ENCODE measurements at places on chromosomes 7 and 10.
A peak's percentile ranks its signal among the peaks of the same experiment; 100 is the strongest.

GRCh38 chr7:28882869-28883470, 75.2 kb downstream of the TRIL start:
- DNase-seq, result no peak

DNA sequence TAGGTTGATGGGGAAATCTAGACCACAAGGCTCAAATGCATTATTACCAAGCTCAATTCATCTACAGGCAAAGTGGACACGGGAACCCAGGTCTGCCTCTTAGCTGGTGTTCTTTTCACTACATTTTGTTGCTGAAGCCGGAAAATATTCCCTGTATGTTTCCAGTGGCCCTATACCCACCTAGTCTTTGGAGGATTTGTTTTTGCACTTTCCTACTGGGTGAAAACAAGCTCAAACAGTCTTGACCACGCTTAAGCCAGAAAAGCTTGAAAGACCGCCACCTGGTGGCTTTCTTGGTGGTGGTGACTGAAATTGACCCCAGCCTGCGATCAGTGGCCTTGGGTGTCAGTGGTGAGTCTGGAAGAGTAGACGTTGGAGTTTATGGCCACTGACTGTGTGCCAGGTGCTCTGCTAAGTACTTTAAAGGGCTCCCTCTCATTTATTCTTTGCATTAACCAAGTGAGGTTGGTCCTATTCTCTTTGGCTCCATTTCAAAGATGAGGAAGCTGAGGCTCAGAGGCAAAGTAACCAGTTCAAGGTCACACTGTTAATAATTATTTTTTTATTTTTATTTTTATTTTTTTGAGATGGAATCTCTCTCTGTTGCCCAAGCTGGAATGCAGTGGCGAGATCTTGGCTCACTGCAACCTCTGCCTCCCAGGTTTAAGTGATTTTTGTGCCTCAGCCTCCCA, 11.1 kb upstream of the CRTAC1 start:
- DNase-seq, result peak; percentile 72

- no peak for DNase-seq
These were observed 1123.5 kb upstream of the AUTS2 start for GRCh38 chr7:68474661-68475216.

DNA sequence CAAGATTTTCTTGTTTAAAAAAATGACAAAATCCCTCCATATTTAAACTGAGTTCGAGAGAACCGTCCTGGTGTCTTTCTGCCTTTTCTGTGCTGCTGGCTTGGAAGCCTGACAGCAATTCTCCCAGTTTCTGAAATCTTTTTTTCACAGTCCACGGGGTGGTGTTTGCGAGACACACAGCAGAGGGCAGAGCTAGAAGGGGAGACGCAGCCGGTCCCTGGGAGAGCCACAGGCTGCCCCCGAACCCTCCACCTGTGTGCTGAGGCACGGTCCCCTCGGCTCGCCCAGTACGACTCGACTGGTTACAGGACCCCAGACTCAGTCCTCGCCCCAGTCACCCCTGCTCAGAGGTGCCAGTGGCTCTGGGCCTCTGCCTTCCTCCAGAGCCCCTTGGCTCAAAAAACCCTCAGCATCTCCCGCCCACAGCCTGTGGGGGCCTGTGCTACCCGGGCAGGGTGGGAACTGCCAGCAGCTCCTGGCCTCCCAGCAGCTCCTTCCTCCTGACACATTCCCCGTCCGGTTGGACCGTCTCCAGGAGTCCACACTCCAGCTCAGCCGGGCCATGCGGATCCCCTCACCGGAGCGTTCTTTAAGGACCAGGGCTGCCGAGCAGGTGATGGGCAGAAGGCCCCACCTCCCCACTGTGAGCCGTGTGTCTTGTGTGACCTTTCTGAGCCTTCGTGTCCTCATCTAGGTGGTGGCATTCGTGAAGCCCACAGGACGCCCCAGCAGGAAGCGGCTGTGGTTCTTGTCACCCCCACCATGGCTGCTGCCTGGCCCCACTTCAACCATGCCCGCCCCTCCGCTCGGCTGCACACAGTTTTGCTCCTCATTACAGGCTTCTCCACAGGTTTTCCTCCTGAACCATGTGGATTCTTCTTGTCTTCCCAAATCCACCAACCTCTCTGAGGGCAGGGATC, 52.3 kb upstream of the EN2 start:
- DNase-seq, result no peak

DNA sequence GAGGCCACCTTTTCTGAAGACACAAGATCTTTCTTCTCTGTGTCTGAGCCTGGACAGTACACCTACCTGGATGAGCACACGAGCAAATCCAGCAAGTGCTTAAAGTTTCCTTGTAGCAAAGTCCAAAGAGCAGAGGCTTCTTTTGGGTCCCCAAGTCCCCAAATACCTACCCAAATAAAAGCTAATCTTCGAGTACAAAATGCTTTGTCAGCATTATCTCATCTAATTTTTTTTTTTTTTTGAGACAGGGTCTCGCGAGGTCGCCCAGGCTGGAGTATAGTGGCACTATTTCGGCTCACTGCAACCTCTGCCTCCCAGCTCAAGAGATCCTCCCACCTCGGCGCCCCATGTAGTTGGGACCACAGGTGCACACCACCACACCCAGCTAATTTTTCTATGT, 24.6 kb downstream of the MYOF start:
- no peak for DNase-seq

DNA sequence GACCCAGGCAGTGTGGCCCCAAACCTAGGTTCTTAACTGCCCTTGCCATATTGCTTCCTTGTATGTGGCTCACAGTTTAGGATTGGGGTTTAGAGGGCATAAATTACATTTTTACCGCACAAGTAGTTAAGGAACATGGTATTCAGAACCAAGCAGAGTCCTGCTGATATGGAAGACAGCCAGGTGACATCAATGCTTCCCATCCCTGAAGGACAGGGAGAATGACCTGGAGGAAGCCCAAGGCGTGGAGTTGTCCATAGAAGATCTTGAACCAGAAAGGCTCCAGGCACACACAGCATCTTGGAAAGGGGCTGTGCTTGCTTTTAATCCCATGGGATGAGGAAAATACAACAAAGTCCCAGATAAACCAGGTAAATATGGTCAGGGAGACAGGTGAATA, 48.3 kb downstream of the ATXN7L1 start:
- no peak for DNase-seq

GRCh38 chr10:120479506-120479905, 22.5 kb downstream of the PLPP4 start:
- DNase-seq, result no peak

- no peak for DNase-seq
These were observed 32.1 kb downstream of the CRCP start for GRCh38 chr7:66146701-66147100.

GRCh38 chr7:40447345-40447744, 312.5 kb downstream of the SUGCT start:
- no peak for DNase-seq
